ENCODE measurements at places on chromosomes 16 and 17.

- no peak for DNase-seq
These were observed 472 bp upstream of the NME2 start for GRCh38 chr17:51165680-51166197.

- peak; percentile 91 for DNase-seq
These were observed 15.5 kb upstream of the TFAP4 start for GRCh38 chr16:4288148-4288921.

GRCh38 chr16:81597079-81597658, 152.6 kb downstream of the CMIP start:
- no peak for DNase-seq

GRCh38 chr17:67594115-67594880, 123.4 kb upstream of the NOL11 start:
- no peak for DNase-seq

GRCh38 chr17:52027620-52028295, 130.8 kb downstream of the CA10 start:
- DNase-seq: no peak

DNA sequence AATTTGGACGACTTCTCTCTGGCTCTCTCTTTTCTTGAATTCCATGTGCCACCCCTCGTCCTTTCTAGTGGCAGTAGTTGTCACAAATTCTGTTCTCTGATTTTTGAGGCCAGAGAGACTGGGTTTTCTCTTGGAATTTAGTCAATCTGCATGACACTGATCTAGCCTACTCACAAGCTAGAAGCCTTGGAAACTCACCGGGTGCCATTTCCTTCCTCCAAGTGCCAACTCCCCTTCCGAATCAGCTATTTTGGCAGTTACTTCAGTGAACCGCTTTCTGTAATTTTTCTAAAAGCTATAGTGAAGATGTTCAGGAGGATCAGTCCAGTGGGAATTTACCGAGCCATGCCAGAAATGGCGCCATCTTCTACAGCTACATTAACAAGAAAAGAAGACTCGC, 228.9 kb downstream of the PMP22 start:
- no peak for DNase-seq

- no peak for DNase-seq
These were observed 1.1 kb downstream of the HSD17B1 start for GRCh38 chr17:42553866-42554249.

- DNase-seq: no peak
These were observed 18.5 kb downstream of the ZFPM1 start for GRCh38 chr16:88471575-88471974.

- no peak for DNase-seq
These were observed 1.0 kb upstream of the RHOT1 start for GRCh38 chr17:32141258-32141657.
